ENCODE measurements at places on chromosomes 5 and 9.
A peak's percentile ranks its signal among the peaks of the same experiment; 100 is the strongest.

DNA sequence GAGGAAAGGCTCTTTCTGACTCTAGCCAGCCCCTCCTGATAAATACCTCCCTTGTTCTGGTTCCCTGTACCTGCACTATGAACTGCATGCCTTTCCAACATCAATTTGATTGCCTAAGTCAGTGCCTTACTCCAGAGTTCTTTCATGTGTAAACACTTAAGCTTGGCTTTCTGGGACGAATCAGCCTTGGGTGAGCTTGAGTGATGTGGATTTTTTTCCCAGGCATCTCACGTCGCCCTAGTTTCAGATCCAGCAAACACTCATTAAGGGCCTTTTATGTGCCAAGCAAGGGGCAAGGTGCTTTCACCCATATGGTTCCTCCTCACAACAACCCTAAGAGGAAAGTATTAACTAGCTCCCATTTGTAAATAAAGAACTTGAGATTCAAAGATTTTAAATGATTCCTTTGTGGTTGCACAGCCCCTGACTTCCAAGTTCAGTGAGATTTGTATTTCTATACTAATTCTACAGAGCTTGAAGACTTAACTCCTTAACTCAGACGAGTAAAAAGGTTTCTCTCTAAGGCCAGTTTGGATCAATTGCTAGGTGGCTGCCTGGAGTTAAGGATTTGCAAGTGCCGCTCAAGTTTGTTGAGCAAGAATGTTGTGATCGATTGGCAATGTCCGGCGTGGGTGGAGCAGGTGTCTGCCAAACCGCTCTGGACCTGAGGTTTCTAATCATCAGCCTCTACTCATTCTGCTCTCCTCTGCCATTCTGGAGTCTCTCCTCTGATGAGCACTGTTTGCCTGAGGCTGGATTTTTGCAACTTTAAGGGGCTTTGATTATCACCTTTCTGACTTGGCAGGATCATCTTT is 20.2 kb upstream of the TJP2 start:
- no peak for DNase-seq

GRCh38 chr5:103422756-103423155 is 139.8 kb downstream of the NUDT12 start:
- DNase-seq, result no peak

DNA sequence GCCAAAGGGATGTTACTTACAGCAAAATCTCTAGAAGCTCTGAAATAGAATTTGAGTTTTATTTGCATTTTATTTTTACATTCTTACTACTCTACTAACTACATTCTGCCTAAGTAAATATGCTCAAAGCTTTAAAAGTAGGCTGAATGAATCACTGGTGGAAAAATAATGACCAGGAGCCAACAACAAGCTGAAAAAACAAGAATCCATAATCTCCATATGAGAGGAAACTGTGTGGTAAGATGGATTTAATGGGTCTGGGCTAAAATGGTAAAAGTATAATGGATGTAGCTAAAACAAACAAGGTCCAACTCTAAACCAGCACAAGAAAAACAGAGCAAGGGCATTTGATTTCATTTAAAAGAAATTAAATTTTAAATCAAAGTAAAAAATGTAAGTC is 525.8 kb upstream of the FTMT start:
- DNase-seq, result no peak

- no peak for DNase-seq
Measured at GRCh38 chr9:123465304-123465703, 109.3 kb downstream of the CRB2 start.

- DNase-seq, result no peak
Measured at GRCh38 chr9:110187126-110187525, 20.8 kb downstream of the C9orf152 start.

DNA sequence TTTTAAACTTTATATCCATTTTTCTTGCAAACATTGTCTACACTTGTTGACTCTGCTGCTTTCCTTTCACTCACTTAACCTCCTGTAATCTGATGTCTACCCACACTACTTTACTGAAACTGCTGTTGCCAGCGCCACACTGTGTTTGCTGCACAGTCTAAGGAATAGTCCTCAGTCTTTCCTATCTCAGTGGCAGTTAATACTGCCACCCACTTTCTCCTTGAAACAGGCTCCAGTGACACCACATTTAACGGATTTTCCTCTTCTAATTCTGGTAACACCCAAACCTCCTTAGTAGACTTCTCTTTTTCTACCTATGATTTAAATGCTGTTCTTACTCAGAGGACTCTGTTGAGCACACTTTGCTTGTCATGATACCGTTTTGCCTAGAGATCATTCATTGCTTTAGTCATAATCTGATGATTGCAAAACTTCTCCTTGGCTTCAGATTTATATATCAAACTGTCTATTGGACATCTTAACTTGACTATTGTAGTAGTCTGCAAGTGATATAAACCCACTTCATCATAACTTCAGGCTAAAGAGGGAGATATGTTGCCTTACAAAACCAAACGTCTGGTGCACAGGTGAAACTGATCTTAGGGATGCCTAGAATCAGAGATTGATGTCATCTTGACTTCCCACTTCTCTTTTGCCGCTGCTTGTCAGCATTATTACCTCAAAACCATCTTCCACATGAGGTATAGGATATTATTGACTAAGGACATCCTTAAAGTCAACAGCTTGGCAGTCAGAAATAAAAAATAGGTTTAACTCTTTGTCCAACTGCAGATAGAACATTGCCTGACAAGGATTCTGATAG is 94.1 kb downstream of the CDC42SE2 start:
- no peak for DNase-seq

DNA sequence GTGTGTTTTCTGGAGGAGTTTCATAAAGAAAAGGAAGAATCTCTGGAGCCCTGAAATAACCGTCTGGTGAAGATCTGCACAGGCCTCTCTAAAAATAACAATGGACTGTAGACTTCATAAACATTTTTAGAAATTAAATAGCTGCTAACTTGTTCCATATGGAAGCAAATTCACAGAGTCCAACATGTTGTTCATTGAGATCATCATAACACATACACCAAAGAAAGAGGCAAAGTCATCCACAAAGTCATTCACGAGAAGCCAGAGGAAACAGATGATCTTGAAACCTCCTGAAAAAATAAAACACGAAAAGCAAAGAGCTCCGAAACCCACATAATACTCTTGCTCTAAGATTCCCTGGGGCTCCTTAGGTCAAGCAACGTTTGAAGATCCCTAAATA is 347.8 kb downstream of the EFNA5 start:
- DNase-seq, result no peak

DNA sequence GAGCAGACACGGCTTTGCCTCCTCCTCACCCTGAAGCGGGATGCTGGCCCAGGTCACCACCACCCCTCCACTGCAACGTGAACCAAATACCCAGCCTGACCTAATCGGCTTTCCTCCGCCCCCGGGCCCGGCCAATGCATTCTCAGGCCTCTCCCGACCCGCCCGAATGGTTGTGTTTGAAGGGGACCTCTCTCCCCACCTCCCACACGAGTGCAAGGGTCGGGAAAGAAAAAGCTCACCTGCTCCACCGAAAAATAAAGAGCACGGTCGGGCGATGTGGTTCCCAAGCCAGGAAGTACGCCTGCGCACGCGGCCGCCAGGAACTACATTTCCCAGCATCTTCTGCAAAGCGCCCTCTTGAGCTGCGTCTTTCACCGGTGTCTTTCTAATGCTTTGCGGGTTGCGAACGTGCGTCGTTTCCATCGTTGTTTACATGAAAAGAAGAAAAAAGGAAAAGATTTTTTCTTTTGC is at the start of gene ZNF883:
Gene ZNF883 (minus strand): TSS at position 282 of the 471 bp plus-strand sequence.
- DNase-seq, result peak; percentile 5

GRCh38 chr9:103242025-103242424 is 246.9 kb downstream of the CYLC2 start:
- no peak for DNase-seq

DNA sequence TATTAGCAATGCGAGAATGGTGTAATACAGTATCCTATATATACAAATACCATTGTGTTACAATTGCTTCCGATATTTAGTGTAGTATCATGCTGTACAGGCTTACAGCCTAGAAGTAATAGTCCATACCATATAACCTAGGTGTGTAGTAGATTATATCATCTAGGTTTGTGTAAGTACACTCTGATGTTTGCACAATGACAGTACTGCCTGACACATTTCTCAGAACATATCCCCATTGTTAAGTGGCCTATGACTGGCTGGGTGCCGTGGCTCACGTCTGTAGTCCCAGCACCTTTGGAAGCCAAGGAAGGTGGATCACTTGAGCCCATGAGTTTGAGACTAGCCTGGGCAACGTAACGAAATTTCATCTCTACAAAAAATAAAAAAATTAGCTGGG is 124.6 kb downstream of the PAM start:
- DNase-seq, result no peak

GRCh38 chr5:63263411-63263810 is 684.8 kb downstream of the LRRC70 start:
- DNase-seq, result no peak

- DNase-seq, result no peak
Measured at GRCh38 chr9:4844056-4844838, 51.5 kb downstream of the RCL1 start.

DNA sequence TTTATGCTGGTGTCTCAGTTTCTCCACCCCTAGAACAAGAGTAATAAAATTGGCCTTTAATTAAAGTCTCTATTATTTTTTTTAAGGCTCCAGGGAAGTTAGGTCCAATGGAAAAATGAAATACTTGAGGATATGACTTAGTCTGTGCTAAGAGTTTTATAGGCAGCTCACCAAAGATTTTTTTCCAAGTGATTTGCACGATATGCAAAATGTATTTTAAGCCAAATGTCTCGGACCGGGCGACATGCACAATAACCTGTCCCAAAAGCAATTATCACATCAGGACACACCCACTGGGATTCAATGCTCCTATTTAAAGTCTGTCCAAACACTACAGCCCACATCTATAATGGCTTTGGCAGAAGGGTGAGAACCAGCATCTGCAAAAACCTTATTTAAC is 136.1 kb upstream of the ANKH start:
- DNase-seq, result no peak

GRCh38 chr5:73155271-73156222 is 17.4 kb upstream of the TMEM174 start:
- no peak for DNase-seq

DNA sequence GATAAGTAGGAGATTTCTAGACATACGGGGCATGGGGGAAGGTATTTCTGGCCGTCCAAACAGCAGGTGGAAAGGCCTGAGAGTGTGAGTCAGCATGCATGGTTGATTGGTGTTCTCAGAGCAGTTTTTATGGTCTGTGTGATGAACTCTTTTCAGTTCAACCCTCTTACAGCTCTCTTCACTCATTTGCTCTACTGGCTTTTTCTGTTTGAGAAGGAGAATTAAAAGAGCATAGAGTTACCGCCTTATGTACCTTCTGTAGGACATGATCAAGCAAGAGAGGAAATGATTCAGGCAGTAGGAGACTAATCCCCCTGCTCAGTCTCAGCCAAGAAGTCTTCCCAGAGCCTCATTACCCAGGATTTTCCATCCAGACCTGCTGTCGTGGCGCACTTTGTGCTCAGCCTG is 92.4 kb downstream of the PRDM6 start:
- DNase-seq, result no peak

- no peak for DNase-seq
Measured at GRCh38 chr9:136441681-136442245, 2.1 kb upstream of the INPP5E start.

DNA sequence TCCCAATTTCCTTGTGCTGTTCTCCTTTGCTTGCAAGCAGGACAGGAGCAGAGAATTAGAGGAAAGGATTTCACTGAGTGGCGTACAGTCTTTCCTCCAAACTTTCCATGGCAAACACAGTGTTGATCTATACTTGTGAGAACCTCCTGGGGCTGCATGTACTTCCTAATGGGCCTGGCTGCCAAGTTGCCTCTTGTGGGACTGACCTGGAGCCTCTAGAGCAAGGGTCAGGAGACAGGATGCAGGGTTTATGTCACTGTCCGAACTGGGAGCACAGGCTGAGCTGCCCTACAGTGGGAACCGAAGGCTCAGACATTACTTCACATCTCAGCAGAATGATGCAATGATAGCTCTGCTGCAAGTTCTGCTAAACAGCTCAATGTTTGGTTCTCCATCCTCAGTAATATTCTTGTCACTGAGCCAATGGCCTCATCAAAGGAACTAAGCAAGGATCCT is 102.3 kb downstream of the ENC1 start:
- no peak for DNase-seq

DNA sequence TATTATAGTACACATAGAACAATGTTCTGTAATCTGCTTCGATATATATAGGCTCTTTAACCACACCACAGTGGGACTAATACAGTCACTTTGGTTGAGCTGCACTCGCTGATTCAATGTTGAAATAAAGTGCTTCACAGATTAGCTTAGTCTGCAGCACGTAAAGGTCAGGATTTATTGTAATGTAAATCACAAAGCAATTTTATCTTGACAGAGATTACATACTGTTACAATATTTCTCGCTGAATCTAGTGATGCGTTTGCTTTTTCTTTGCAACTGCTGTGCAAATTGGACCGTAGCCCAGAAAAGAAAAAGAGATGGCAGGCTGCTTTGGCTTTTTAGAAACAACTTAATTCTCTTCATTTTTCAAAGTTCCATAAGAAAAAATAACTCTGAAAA is 52.9 kb downstream of the CETN3 start:
- DNase-seq, result no peak

DNA sequence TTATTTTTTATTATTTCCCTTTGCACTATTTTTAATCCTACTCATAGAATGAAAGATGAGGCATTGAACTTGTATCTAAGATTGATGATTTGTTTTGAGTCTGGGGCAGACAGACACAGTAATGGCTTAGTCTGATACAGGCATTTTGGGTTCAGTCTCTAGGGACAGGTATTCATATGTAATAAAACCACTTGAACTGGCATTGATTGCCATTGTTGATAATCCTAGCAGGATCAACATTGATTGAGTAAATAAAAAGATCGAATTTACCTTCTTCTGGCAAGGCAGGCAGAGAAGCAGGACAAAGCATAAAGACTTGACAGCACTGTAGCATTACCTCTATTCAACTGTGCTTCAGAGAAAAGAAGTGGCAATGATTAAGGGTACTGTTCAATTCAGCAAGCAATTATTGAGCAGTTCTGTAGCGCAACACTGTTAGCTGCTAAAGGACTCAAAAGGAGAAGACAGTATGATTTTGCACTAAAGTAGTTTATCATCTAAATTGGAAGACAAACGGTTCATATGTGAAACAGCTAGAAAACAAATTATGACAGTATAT is 144.4 kb downstream of the COMMD10 start:
- no peak for DNase-seq

DNA sequence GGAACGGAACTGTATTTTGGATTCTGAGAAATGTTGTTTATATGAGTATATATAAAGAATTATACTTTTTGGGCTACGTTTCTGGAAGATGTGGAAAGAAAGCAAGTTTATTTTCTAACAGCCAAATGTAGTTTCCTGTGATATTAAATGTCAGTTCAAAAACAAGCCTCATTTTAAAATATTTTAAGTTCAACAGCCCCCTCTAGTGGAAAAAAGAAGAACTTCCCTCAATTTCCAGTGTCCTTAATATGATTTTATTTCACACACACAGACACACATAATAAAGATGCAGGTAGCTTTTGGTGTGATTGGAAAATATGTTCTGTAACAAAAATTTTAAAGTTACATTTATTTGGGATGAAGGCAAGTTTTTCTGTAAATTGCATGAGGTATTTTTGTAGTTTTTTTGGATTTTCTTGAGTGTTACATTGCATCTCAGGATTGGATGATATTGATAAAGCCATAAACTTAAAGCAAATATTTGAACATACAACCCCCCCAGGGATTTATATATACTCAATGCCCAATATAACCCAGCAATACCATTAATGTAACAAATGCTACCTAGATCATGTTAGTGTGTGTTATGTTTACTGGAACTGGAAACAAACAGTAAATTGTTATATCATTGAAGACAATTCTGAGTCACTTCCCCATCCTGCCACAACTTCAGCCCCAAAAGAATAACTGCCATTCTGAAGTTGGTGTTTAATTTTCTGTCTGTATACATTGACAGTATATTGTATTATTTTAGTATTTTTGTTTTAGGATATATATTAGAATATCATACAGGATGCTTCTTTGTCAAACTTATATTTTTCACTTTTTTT is 54.0 kb downstream of the CCDC171 start:
- DNase-seq, result peak; percentile 13

Data from amniotic stem cell (primary cell).